ENCODE measurements at places on chromosomes 4 and X.

DNA sequence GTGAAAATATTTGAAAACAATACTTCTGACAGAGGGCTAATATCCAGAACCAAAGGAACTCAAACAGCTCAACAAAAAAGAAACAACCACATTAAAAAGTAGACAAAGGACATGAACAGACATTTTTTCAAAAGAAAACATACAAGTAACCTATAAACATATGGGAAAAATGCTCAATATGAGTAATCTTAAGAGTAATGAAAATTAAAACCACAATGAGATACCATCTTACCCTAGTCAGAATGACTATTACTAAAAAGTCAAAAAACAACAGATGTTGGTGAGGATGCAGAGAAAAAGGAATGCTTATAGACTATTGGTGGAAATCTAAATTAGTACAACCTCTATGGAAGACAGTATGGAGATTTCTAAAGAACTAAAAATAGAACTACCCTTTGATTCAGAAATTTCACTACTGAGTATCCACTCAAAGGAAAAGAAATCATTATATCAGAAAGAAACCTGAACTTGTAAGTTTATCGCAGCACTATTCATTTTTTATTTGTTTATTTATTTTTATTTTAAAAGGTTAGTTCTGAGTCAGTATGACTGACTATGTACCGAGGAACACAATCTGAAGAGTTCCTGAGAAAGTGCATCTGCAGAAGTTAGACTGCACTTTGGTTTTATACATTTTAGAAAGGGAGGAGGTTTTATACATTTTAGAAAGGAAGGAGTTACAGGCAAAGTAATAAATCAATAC is 231.3 kb downstream of the INPP4B start:
- no peak for DNase-seq

- DNase-seq = no peak
Observed at GRCh38 chrX:136453114-136453513, 34.6 kb upstream of the BRS3 start.

- DNase-seq = no peak
Observed at GRCh38 chr4:162104459-162105124, 59.2 kb downstream of the FSTL5 start.

DNA sequence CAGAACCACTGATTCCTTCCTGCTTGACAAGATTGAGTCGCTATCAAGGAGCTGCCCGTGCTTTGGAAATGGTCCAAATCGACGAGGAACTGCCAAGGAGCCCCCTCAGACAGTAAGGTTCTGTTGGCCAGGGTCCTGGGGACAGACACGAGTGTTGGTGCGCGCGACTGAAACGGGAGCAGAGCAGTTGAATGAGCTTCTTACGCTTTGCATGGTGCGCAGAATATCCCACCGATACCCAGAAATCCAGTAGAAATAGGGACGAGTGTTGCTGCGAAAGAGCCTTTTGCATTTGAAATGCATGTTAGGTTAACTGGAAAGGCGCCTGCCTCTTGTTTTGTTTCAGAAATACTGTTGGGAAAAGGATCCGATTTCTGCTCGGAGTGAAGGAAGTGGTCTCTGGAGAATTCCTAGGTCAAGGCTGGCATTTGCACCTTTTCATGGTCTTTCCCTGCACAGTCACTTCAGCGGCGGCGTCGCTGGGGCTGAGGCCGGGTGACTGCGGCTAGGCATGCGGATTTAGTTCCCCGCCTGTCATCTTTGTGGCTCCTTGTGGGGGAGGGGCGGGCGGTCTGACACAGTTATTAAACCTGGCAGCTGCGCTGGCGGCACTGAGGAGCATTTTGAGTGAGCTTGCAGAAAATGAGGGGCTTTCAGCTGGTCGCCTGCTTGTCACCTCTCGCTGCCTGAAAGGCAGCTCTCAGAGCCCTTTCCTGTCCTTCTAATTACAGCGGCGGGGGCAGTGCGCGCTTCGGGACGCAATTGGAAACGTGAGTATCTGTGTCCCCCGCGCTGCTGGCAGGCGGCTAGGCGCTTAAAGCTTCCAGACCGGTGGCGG is 51.5 kb upstream of the TRIM2 start:
- no peak for DNase-seq

- no peak for DNase-seq
Observed at GRCh38 chr4:19403786-19404370, 847.8 kb upstream of the SLIT2 start.

DNA sequence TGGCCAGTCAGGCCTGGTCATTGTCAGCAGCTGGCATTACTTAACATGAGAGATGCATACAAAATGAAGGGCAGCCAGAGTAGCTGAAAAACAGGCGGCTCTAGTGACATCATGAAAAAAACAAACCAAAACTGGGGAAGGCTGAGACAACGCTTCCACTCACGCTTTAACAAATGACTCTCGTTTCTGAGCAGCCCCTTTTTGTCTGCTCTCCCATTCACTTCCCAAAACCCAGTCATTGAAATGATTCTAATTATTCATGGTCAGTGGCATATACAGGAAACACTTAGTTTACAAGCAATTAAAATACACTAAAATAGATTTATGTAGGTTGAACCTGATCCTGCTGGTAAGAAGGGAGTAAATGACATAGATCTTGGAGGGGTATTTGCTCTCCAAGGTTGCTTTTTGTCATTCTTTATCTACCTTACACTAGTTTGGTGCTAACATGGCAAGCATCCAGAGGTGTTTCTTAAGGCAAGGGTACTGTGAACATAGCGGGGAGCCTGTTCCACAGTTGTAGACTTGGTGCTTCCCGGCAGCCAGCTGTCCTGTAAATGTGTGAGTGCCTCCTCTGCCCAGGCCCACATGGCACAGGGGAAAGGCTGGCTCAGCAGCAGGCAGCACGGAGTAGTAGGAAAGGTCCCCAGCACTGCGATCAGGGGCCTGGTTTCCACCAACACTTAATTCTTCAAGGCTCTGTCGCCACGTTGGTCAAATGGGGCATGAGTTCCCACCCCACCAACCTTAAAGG is 61.2 kb upstream of the CITED1 start:
- DNase-seq = no peak

- DNase-seq = no peak
Observed at GRCh38 chrX:19678941-19679340, 163.6 kb upstream of the MAP3K15 start.

GRCh38 chr4:85168234-85168834 is 201.8 kb upstream of the WDFY3 start:
- DNase-seq = no peak

- no peak for DNase-seq
Observed at GRCh38 chr4:23041501-23041900, 348.8 kb downstream of the GBA3 start.

- DNase-seq = no peak
Observed at GRCh38 chr4:108840426-108840975, 77.6 kb upstream of the ETNPPL start.

DNA sequence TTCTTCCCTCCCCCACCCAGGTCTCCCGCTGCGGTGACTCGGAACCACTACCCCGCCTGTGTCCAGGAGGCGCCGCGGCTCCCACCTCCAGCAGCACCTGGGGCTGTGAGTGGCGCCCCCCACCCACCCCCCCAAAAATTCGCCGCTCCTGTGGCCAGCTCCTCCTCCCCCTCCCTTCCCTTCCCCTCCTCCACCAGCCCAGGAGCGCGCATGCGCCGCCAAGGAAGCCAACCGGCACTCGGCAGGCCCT is 278 bp downstream of the CLOCK start:
- peak; percentile 25 for DNase-seq

DNA sequence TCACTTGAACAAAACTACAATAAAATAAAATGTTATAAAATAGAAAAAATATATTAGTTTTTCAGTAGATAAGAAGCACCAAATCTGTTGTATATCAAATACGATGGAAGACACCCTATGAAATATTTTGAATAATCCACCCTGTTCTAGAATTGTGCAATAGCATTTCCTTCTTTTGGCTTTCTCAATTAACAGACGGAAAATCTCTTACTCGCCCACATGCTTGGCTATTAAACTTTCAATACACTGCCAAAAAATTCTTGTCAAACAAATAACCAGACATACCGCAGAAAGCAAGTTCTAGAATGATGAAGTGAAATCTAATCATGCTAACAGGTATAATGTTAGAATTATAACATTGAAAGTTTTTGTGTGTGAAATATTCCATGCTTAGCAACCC is 671.6 kb upstream of the SLIT2 start:
- no peak for DNase-seq

GRCh38 chrX:98071331-98071730 is 1187.6 kb downstream of the RPA4 start:
- no peak for DNase-seq

GRCh38 chr4:113591982-113592381 is 169.6 kb downstream of the CAMK2D start:
- DNase-seq = no peak

GRCh38 chr4:173301518-173302201 is 32.5 kb downstream of the HMGB2 start:
- DNase-seq = no peak

GRCh38 chr4:173415092-173415491 is 16.2 kb upstream of the SCRG1 start:
- no peak for DNase-seq

DNA sequence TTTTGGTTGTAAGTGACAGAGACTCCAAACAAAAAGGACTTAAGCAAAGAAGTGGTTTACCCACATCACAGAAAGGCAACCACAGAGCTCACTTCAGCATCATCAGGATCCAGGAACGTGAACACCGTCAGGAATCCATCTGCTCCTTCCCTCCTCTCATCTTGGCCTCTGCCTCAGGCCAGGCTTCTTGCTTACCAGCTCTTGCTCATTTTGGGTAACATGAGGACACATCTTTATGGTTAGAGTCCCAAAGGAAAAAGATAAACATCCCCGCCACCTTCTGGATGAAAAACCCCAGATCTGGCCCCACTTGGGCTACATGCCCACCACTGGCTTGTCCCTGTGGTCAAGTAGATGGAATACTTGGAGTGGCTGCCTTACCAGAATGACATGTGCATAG is 176.8 kb upstream of the RPL34 start:
- DNase-seq = no peak

DNA sequence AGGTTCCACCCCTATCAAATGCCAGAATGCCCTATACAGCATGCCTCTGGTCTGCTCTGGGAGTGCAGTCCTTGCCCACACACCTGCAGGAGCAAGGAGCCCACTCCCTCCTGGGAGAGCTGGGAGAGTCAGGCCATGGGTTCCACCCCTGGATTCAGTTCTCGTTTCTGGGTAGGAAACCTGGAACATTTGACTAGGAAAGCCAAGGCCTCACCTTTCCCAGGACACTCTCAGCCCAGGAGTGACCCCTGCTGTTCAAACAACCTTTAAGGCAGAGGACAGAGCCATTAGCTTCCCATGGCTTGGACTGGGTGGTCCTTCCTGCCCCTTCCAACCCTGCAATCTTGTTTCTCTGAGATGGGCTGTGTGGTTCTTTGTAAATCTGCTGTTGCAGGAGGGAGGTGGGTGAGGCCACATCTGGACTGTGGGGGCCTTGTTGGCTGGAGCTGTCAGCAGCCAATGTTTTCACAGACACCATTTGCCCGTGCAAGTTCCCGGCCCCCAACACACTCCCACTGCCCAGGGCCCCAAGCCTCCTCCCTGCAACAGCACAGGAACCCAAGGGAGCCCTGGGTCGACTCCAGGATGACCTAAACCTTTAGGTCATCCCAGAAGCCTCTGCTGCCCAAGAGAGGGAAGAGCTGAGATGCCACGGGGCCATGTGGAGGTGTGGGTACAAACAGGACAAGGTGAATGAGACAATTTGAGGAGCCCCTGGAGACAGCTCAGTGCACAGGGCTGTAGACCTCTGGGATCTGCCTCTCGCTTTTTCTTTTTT is 104.4 kb downstream of the PJA1 start:
- DNase-seq = no peak

DNA sequence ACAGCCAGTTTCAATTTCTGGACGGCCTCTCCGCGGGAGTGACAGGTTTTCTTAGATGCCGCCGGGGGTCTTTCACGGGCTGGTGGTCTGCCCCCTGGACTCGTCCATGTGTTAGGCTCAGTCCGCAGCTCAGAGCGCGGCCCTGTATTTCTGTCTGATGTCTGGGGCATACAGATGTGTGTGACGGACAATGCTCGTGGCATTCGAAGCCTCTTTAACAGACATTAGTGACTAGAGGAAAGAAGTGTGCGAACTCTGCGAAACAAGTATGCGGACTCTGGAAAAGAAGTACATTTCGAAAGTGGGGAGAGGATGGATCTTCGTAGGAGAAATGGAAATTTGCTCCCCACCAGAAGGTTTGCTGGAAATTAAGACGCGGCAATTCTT is 793 bp upstream of the DCUN1D4 start:
- DNase-seq = no peak

- DNase-seq = no peak
Observed at GRCh38 chr4:78174891-78175290, 117.8 kb downstream of the FRAS1 start.

- DNase-seq = no peak
Observed at GRCh38 chr4:10977534-10977933, 293.0 kb upstream of the CLNK start.

DNA sequence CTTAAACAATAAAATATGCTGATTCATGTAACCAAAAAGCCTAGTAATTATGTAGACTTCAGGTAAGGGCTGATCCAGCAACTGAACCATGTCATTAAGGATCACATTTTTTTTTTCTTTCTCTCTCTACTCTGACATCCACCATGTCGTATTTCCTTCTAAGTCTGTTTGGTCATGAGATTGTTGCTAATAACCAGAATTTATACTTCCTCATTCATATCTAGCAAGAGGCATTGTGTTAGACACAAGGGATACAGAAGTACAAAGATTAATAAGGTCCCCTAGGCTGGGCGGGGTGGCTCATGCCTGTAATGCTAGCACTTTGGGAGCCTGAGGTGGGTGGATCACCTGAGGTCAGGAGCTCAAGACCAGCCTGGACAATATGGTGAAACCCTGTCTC is 24.1 kb downstream of the PHEX start:
- no peak for DNase-seq

DNA sequence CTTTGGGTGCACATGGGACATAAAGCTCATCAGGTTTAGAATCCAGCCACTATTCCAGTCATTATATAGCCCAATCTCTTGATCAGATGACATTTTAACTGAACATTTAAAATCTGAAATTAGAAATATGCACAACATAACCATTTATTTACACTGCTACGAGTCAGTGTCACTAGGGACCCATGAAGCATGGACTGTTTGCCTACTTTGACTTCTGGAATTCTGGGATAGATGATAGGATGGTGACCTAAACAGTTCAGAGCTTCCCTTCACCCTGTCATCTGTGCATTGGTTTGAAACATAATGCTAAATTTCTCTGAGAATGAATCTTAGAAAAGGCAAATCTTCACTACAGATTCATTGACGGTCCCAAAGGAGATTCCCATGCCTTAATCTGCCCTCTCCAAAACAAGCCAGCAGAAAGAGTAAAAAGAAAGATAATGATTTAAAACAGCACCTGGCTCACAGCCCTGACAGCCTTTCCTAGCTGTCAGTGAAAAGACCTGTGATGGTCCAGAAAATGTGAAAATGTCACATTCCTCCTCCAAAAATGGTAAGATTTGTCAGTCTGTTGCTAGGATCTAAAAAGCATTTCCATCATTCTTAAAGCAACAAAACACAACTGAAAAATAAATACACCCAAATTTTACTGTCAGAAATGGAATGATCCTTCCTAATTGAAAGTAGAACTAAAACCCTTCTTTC is 18.9 kb upstream of the HERC3 start:
- DNase-seq = no peak

DNA sequence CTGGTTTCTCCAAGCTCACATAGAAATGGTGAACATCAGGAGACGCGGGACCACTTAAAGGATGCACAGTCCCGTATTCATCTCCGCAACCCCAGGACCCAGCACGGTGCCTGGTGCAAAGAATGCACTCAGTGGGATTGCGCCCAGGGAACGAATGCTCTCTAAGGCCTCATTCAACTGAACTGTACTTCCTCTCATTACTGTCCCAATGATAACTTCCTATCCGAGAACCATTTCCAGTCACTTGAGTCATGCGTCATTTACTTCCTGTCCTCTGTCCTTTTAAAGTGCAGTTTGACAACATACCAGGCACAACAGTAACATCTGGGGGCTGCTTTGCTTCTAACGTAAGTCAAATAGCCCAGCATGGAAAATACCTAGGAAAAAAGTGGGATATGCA is 75.7 kb downstream of the RBM47 start:
- no peak for DNase-seq

Measured in stimulated activated CD8-positive, alpha-beta memory T cell treated with anti-CD3 and anti-CD28 coated beads, Interleukin-7, amount 100 ng/mL, for 1 hour (primary cell).